Kidney tubule cell (primary cell): ENCODE measurements at places on chromosomes 3 and 15.

DNA sequence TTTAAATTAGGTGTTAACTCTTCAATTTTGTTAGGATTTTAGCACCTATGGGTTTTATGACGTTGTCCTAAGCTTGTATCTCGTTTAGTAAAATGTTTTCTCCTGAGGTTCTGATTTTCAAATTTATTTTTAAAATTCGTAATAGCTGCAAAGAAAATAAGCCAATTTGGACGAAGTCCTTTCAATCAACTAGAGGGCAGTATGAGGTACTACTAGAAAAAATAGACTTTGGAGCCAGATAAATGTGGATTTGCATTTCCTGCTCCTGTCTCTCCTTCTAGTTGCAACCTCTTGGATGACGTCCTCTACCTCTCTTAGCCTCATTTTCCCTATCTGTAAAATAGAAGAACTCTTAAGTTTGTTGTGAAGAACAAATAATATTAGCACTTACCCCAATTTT lies 81.1 kb downstream of the SLTM start:
- no peak for DNase-seq

DNA sequence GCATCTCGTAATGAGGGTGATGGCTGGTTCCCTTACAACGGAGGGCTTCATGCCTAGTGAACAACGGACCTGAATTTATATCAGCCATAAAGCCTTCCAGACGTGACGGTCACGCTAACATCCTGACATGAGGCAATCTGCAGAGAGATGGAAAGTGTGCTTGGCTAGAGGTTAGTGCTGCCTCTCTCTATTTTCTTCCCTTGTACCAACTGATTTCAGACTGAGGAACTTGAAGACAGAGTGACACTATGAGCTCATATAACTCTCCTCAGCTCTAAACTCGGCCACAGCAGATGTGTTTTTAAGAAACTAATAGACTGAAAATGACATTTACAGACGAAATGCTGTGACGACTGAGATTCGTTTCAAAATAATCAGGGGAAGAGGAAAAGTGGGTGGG lies 122.4 kb downstream of the XXYLT1 start:
- DNase-seq: no peak

DNA sequence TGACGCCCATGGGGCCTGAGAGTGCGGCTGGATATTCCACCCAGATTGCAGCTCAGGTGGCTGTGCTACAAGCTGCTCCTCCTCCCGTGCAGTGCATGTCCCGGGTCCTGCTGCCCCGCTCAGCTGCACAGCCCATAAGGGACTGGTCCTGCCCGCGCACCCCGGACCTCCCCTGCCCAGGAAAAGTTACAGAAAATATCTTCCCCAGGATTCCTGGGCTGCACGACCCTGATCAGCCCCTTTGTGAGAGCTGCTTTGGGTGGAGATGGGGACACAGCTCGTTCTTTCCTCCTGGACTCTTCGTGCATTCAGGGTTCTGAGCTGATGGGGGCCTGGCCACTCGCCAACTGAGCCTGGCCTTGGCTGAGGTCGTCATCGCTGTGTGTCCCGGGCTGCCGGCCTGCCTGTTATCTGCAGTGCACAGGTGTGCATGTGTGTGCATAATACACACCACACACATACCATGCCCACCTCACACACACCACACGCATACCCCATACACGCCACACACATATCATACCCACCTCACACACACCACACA lies 28.8 kb downstream of the APBA2 start:
- DNase-seq: no peak

- no peak for DNase-seq
These were observed 97.5 kb downstream of the GOLIM4 start for GRCh38 chr3:167998253-167998652.

DNA sequence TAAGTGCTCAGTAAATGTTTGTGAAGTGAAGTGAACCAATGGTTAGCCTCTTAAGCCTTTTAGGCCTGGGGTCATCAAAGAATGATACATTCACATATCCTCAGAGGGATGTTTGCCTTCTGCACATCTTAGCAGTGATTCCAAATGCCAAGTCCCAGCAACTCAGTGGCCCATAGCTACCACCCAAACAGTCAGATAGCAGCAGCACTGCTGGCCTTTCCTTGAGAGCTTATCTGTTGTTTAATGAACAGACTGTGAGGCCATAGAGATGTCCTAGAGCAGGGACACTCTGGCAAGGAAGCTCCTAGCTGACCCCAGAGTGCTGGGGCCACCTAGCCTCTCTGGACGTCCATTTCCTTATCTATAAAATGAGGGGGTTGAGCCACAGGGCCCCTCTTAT lies 86.8 kb downstream of the CYP19A1 start:
- DNase-seq: no peak

- DNase-seq: no peak
These were observed 10.9 kb downstream of the PLCD1 start for GRCh38 chr3:38018296-38019266.

DNA sequence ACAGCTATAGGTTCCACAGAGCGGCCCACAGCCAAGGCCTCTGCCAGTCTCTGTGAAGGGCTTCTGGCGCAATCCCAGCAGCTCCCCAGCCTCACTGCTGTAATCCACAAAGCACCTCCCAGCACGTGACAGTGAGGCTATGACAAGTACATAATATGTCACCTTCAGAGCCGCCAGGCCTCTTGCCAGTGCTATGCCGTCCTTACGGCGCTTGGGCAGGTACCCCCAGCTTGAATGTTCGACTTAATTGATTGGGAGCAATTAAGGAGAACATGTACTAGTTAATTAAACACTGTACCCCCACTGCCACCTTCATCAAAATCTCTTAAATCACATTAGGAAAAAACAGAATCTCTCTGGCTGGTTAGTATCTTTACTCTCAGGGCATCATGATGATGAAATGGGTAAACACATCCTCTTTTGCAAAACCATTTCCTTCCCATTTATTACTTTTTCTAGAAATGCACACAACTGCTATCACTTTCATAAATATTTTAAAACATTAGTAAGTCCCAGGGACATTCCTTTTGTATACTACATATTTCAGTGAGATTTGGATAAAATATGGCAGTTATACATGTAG lies 169.9 kb downstream of the XXYLT1 start:
- no peak for DNase-seq

DNA sequence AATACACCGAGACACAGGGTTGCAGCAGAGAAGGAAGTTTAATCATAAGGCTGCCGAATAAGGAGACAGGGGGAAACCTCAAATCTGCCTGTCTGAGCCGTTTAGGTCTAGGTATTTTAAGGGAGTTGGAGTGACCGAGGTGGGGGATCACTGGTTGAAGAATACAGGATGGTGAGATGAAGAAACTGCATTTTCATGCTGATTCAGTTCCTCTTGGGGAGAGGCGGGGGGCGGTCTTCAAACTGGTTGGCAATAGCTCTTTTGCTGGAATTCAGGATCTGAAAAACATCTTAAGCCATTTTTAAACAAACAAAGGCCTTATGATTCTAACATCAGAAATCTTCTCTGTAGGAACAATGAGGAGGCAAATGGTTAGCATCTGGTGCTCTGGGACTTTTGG lies 699.5 kb upstream of the CFAP20DC start:
- DNase-seq: no peak

- DNase-seq: no peak
These were observed 646.4 kb upstream of the NR2F2 start for GRCh38 chr15:95684126-95684525.

DNA sequence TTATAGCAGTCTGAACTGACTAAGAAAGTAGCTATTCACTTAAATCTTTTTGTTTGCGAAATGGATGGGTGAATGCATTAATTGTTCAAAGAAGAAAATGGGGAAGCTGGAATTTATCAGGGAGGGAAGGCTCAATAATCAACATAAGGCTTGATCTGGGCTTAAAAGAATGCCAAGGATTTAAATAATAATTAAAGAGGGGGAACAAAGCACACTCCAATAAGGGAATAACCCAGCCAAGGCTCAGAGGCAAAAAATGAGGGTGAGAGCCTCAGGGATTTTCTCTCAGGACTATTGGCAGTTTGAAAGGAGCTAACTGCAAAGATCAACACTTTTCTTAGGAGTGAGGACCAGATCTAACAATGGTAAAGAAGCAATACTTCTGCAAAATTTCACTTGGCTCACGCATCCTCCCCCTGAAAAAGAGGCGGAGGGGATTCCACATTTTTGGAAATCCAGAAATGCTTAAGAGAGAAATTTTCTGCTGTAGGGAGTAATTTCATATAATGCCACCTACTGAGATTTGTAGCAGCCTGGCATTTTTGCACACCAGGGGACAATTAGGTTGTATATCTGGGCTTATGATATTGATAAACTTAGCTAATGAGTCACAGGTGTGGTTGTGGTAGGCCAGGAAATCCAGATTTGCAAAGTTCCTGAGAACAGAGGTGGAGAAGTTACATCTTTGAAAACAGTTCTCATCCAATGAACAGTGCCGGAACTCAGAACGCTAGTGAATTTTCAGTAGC lies 405.1 kb downstream of the TUSC7 start:
- DNase-seq: no peak

DNA sequence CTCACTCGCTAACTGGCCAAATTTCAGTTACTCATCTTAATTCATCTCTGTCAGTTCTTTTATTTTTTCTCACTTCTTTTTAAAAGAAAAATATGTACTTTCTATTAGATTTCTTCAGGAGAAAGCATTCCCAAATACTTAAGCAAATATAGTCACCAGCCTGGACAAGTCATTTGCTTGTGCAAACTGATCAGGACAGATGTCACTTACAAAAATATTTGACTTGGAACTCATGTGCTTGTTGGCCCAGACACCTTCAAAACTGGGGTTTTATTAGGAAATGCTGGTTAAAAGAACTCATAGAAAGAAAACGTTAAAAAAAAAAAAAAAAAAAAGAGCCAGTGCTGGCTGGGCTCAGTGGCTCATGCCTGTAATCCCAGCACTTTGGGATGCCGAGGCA lies 31.3 kb upstream of the FOXP1 start:
- no peak for DNase-seq

DNA sequence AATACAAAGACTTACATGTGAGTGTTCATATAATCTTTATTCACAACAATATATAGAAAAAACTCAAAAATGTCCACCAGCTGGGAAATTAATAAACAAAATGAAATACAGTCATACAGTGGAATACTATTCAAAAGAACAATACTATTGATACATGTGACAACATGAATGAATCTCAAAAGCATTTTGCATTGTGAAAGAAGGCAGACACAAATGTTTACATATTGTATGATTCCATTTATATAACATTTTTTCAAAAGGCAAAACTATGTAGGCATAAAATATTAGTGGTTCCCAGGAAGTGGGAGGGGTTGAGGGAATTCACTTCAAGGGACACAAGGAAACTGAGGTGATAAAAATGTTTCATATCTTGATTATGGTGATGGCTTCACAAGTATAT lies 303.2 kb downstream of the CTNNB1 start:
- DNase-seq: no peak

DNA sequence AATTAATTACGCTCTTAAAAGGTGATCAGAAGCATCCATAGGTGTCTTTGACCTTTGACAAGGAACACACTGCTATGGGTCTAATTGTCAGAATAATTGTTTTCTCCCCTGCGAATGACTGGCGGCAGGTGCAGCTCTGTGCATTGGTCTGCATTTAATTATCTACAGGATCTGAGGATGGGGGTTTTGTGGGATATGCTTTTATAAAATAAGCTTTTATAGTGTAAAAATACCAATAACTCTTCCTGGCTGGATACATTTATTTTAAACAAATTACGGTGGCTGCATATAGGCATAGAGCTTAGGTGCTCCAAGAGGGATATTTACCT lies 201.6 kb upstream of the RGMA start:
- no peak for DNase-seq

DNA sequence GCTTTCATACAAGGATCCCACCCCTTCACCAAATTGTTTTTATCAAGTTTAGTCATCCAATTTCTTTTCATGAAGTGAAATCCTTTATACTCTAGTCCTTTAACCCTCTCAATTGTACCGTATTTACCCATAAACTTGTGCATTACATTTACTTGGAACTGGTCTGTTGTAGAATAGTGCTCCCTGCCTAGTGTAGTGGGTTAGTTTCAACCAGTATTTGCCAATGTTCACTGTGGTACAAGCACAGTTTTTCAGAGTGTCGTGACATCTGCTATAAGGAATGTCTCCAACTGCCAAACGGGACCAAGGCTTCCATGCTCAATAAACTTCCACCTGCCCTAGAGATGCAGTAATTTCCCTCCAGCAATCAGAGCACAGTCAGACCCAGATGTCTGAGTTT lies 211.9 kb downstream of the KCNAB1 start:
- DNase-seq: peak; percentile 29

DNA sequence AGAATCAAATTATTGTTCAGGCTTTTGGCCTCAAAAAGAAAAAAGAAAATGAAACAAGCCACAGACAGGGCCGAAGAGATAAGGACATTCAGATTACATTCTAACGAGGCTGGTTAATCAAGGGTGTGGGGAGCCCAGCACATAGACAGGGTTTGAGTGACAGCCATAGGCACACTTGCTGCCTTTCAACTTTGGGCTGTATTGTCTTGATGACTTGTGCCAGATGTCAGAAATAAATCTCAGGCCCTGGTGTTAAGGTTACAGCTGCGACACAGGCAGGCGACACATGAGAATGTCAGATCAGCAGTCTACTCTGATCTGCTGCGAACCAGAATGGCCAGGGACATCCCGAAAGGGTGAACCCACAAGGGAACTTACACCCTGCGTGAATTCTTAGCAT lies 231.2 kb upstream of the ARRDC4 start:
- DNase-seq: no peak

GRCh38 chr3:122014741-122015140 lies 7.3 kb downstream of the ILDR1 start:
- DNase-seq: peak; percentile 73

DNA sequence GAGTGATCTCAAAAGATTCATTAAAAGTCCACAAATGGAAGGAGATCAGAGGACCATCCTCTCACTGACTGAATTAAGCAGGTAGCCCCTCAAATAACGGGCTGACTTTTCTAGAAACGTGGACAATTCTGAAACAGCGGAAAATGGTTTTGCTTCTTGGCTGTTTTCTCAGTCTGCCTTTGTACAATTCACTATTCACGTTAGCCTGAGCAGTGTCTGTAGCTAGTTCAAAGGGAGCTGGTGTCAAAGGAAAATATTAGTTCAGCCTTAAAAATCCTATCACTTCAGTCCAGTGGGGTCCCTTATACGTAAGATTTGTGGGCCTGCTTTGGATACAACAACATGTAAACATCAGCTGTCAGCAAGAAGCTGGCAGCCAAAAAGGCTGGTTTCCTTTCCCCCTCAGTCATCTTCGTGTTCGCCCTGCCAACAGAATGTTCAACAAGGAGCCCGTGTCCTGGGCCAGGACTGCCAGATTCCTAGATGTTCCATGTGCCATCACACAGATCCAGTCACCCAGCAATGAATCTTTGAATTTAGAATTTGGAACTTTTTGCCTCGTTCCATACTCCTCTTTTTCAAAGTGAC lies 19.3 kb downstream of the LMCD1 start:
- no peak for DNase-seq

DNA sequence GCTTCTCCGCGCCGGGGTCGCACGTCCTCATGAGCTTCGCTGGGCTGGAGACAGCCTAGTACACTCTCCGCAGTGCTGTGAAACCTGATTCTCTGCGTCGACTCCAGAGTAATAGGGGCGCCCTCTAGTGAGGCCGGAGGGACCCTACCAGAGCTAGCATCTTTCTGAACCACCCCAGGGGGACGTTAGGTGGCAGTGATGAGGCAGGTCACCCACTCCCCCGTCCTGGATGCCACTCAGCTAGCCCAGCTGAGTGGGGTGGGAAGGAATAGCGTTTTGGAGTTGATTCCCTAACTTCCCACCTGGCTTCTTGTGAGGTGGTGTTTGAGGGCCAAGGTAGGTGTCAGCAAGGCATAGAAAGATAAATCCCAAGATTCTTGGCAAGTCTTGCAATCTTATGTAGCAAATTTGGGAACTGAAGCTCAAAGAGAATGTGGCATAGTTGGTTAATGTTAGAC lies 4.0 kb downstream of the DUOXA2 start:
- DNase-seq: peak; percentile 88

GRCh38 chr3:52841211-52841980 lies 6.6 kb upstream of the MUSTN1 start:
- no peak for DNase-seq
